ENCODE measurements at places on chromosomes 3 and 15.
A peak's percentile ranks its signal among the peaks of the same experiment; 100 is the strongest.

DNA sequence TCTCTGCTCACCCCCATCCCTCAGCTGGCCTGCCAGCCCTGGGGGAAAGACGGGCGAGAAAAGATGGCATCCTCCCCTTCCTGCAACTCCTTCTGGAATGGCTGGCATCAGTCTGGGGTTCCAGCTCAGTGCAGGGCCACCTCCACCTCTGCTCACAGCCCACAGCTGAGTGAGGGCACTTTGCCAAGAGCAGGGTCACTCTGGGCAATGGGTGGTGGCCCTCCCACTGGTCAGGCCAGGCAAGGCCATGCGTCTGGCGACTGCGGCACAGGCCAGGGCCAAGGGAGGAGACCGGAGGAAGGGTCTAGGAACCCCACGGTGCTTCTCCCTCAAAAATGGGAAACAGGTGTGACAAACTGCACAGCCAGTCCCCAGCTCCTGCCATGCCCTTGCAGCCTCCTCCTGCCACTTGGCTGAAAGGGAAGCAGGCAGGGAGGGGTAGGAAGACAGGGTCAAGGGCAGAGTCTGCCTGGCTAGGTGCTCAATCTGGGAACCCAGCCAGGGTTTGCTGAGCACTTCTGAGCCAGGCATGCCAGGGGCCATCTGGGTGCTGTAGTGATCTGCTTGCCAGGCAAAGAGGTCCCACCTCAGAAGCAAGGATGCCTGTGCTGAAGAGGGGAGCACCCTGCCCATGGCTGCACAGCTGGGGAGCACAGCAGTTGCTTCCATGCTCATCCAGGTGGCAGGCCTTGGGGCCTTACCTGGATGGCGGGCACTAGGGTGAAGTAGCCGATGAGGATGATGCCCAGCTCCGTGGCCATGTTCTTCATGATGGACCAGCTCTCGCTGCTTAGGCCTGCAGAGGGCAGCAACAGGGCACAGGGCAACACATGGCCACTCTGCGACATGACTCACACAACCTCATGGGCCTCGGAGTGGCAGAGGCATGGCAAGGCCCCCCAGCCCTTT lies 41.2 kb downstream of the PTPN23 start:
- no peak for DNase-seq

GRCh38 chr3:101077361-101078011 lies 84.3 kb upstream of the ABI3BP start:
- DNase-seq = peak; percentile 38

DNA sequence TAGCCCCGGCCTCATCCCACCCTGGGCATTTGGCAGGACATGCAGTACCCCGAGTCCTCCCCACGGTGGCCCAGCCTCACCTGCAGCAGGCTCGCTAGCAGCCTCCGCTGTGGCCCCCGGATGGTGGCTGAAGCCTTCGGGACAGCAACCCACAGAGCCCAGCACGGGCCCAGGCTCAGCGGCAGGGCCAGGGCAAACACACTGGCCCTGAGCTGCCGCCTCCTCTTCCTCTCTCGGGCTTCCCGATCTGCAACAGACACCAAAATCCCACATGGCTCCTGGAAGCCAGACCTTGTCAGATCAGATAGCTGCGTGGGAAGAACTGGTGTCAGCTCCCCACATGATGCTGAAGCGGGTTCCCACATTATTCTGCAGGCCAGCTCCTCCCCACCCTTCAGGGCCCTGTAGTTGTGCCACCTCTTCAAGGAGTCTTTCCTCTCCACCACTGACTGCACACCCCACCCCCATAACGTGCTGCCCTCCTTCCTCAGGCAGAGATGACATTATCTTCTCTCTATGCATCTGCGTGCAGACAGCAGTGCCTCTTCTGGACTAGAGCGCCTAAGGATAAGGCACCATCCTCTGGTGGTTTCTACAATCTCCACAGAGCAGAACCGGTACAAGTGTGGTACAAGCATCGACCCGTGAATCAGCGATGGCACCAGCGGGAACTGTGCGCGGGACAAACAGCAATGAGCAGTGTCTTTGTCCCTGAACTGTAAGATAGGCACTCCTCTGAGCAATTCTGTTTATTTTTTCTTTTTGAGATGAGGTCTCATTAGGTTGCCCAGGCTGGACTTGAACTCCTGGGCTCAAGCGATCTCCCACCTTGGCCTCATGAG lies 9.5 kb downstream of the TMEM44 start:
- DNase-seq = no peak

DNA sequence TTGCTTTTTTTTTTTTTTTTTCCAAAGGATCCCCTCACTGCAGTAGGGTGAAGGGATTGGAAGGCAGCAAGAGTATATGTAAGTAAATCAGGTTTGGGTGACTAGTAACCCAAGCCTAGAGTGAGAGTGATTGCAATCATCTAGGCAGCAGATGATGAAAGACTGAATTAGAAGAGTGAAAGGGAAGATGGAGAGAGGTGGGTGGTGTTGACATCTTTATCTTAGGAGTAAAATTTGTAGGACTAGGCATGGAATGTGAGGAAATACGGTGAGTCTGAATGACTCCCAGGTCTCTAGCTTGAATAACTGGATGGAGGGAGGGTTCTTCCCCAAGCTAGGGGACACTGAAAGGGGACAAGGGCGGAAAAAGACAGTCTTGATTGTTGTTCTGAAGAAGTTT lies 63.4 kb downstream of the TPRG1 start:
- DNase-seq = no peak

- DNase-seq = no peak
Observed at GRCh38 chr15:99412626-99413025, 153.2 kb upstream of the MEF2A start.

GRCh38 chr15:69718436-69718835 lies 265.8 kb downstream of the RPLP1 start:
- DNase-seq = no peak

GRCh38 chr3:115836944-115837343 lies 213.6 kb downstream of the GAP43 start:
- peak; percentile 23 for DNase-seq

- no peak for DNase-seq
Observed at GRCh38 chr15:94023531-94023930, 207.8 kb upstream of the MCTP2 start.

- DNase-seq = peak; percentile 93
Observed at GRCh38 chr3:72123908-72124441, 339.0 kb upstream of the PROK2 start.

- DNase-seq = no peak
Observed at GRCh38 chr3:167113035-167113830, 266.9 kb downstream of the ZBBX start.

- no peak for DNase-seq
Observed at GRCh38 chr15:19944261-19944888, 597.2 kb downstream of the GOLGA6L6 start.

GRCh38 chr3:135078283-135078682 lies 283.2 kb downstream of the EPHB1 start:
- no peak for DNase-seq

DNA sequence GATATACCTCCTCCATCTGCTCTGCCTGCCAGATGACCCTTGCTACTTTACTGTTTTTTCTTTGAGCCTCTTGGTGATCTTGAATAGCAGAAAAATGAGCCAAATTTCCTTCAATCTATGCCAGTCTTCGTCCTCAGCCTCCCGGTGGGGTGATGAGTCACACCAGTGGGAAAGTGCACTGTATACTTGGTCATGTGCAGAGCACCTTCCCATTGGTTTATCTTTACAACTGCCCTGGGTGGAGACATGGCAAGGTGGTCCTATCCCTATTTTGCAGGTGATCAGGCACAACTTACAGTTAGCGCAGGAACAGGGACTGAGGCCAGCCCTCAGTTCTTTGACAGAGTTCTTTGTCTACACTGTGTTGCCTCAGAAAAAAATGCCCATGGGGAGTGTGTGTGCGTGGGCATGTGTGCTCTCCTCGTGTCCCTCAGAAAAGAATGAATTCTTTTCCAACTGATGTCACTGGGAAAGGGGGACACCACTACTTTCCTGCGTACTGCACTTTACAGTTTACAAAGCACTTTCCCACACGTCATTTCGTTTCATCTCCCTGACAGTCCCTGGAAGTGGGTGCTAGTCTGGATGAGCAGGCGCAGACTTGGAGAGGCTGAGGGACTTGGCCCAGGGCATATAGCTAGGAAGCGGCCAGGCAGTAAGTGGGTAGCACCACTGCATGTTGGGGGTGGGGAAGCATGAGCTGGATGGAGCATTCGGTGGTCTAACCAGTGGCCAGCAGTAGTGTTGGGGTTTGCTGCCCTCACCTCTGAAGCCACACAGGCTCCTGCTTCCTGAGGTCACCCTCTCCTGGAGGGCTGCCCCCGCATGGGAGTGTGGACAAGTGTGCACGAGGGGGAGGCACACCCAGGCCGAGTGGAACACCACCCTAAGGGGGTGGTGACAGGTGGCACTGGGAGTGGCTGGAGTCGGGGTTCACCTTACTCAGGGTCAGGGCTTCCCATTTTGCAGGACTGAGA lies 24.1 kb downstream of the SMAD3 start:
- DNase-seq = no peak

GRCh38 chr3:171446801-171447578 lies 13.2 kb downstream of the TNIK start:
- DNase-seq = peak; percentile 82

- peak; percentile 65 for DNase-seq
Observed at GRCh38 chr3:58217209-58217811, 6.5 kb upstream of the DNASE1L3 start.

- DNase-seq = no peak
Observed at GRCh38 chr15:87736891-87737389, 519.6 kb downstream of the NTRK3 start.
